ENCODE measurements at places on chromosomes 12 and 14.

DNA sequence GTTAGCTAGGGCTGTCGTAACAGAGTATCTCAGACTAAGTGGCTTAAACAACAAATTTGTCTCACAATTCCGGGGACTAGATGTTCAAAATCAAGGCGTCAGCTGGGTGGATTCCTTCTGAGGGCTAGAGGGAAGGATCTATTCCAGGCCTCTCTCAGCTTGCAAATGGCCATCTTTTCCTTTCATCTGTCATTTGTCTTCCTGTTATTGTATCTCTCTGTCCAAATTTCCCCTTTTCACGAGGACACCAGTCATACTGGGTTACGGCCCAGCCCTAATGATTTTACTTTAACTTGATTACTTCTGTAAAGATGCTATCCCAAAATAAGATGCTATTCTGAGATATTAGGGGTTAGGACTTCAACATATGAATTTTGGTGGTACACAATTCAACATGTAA is 119.0 kb upstream of the CPSF6 start:
- no peak for DNase-seq

DNA sequence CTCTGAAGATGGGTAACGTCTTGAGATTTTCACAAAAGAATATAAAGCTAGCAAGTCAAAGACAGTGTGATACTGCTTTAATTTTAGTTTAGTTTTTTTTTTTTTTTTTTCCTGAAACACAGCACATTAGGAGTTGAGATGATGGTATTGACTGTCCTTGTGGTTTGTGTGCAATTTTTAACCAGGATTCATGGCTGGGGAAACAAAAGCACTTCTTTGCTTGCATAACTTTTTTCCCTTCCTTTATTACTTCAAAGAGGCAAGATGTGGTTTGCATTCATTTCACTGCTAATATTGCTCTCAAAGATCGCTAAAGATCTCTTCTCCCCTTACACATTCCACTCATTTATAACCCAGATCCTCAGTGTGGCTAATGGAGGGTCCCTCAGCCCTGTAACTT is 157.1 kb upstream of the PZP start:
- DNase-seq = no peak

DNA sequence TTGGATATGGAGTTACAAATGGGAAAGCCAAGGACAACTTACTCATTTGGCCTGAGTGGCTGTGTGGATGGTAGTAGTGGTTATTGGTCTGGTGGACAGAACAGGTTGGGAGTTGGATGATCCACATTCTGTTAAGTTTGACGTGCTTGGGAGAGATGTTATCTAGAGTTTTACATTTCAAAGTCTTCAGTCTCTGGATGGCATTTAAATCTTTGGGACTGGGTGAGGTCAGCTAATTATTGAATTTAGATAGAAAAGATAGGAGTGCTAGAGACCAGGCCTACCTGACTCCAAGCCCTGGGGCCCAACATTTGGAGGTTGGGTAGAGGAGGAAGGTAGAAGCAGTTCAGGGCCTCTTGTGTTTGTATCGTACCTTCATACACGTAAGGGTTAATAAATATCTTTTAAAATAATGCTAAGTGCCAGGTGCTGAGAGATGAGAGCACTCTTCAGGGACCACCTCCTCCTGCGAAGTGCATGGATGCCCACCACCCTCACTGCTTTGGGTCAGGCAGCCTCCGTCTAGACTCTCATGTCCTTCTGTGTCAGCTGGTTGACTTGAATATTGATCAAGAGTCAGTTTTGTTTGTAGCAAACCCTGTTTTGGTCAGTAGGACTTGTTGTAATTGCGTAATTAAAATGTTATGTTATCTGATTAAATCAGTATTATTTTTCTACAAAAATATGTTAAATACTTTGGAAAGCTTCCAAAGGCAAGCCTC is 460.4 kb upstream of the RGS6 start:
- DNase-seq = no peak

DNA sequence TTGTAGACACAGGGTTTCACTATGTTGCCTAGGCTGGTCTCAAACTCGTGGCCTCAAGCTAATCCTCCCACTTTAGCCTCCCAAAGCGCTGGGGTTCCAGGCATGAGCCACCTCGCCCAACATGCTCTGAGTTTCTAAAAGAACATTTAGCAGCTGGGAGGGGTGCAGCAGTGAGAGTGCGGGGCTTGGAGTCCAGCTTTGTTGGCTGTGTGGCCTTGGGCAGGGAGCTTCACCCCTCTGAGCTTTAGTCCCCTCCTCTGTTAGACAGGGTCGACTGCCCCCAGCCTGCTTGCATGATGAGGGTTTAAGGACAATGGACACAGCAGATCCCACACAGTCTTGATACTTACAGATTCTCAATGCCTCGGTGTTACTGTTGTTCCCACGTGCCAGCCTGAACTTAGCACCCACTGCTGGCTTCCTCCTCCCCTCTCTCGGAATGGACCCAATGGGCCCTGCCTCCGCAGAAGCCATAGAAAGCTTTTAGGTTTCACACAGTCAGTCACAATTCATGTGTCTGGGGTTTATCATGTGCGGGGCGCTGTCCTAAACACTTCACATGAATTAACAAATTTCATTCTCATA is 54.6 kb downstream of the PSMA6 start:
- no peak for DNase-seq

DNA sequence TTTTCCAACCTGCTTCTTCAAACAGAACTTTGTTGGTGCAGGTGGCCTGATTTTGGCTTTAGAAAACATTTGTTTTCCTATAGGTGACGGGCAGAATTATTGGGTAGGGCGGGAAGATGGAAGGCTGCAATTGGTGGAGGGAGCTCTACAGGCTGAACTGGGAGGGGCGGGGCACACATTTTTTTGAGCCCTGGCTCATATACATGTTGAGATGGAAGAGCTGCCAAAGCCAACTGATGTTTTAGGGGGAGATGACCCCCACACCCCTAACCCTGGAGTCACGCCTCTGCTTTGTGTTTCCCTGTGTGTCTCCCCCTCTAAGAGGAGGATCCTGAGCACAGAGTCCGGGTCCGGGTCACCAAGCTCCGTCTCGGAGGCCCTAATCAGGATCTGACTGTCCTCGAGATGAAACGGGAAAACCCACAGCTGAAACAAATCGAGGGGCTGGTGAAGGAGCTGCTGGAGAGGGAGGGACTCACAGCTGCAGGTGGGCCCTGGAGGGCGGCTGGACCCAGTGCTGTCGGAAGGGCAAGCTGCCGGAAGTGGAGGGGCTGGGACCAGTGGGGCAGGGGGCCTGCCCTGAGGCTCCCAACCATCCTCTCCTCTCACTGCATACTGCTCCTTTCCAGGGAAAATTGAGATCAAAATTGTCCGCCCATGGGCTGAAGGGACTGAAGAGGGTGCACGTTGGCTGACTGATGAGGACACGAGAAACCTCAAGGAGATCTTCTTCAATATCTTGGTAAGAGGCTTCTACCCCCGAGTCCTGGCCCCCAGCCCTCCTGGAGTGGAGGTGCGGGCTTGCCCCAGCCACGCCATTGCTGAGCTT is 18.6 kb downstream of the AGAP2 start:
- no peak for DNase-seq

DNA sequence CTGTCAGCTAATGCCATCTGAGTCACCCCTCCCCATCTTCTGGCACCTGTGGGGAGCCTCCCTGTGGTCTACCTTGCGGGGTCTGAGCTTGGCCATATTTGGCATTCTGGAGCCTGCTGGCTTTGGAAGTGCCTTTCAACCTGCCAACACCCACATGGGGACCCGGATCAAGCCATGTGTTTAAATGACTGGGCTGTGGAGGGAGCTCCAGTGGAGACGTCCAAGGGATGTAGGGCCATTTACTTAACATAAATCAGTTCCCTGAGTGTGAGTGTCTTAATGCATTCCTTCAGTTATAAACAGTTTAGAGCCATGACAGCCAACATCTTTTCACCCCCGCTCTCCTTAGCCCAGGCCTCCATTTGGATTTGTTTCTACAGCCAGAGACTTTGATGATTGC is 22.0 kb downstream of the CACNA1C start:
- no peak for DNase-seq

GRCh38 chr14:95025218-95025617 is 132.1 kb downstream of the DICER1 start:
- DNase-seq = no peak

- DNase-seq = no peak
Observed at GRCh38 chr12:48419116-48419935, 53.0 kb upstream of the ANP32D start.

DNA sequence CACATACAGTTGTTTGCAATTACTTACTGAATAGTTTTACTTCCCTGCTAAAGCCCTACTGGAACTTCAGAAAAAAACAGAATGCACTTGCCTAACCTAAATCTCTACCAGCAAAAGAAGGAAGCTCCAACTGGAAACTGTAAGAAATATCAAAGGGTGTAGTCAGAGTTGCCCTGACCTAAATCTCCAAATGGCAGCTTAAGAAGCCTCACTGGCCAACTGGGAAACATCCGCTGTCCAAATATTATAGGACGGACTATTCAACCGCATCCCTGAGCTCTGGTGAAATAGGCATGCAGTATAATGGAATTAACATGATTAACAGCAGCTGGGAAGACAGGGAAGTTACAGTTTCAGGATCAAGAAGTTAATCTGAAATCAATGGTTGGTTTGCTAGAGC is 24.3 kb downstream of the ANAPC7 start:
- no peak for DNase-seq

DNA sequence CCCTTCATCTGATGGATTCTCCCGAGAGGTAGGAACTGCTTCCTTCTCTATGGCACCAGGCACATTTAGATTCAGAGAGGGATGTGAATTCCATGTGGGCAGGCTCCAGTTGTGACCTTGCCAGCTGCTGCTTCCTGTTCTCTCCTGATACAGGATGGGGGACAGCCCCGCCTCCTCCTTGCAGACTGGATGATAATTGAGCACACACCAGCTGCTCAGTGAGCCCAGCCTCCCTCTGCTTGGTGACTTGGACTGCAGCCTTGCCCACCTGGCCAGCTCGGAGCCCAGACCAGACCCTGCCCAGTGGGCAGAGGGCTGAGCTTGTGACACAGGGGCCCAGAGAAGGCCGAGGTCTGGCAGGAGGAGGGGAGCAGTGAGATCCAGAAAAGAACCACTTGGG is 90.2 kb downstream of the CALM1 start:
- DNase-seq = no peak

DNA sequence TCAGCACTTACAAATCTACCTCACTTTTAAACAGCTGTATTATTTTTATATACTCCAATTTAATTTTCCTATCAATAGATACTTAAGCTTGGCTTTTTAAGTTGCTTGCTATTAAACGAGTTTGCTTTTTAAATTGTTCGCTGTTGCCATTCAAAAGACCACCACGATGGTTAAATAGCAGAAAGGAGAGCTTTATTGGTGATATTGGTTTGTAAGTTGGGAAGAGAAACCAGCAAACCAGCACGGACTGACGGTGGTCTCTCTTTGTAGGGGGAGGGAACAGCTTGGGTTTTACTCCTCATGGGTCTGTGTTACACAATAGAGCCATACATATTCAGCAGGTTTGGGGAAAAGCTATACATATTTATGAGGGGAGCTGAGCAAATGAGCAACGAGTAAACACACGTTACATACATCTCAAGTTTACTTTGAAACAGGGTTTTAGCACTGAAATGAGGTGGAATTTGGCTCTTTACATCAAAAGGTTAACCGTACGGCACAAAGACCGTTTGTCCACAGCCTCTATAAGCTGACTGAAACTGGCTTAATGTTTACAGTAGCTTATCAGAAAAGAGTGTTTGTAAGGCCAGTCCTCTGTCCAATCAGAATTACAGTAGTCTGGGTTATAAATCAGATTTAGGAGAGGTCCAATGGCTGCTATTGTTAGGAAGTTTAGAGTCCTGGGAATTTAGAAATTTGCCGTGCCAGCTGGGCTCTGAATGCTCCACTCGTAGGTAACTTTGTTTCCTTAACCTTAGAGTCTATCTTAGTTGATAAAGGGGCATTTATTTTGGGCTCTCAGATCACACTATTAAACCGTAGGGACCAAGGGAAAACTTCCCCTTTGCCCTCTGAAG is 69.7 kb upstream of the DHRS4 start:
- no peak for DNase-seq

DNA sequence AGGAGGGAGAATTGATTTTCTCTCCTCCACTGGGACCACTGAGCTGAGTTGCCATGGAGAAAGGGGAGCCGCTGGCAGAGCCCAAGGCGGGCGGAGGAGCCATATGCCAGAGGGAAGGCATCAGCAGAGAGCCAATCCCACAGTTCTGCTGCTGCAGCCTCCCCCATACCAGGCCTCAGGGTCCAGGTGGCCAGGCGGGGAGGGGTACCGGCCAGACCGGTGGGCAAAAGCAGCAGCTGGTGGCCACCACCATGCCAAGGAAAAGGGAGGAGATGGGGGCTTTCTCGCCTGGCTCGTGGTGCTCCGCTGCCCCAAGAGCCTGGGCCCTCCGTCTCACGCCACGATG is 72.8 kb downstream of the PITPNM2 start:
- no peak for DNase-seq

- DNase-seq = no peak
Observed at GRCh38 chr12:73180734-73181133, 908.6 kb downstream of the TRHDE start.

DNA sequence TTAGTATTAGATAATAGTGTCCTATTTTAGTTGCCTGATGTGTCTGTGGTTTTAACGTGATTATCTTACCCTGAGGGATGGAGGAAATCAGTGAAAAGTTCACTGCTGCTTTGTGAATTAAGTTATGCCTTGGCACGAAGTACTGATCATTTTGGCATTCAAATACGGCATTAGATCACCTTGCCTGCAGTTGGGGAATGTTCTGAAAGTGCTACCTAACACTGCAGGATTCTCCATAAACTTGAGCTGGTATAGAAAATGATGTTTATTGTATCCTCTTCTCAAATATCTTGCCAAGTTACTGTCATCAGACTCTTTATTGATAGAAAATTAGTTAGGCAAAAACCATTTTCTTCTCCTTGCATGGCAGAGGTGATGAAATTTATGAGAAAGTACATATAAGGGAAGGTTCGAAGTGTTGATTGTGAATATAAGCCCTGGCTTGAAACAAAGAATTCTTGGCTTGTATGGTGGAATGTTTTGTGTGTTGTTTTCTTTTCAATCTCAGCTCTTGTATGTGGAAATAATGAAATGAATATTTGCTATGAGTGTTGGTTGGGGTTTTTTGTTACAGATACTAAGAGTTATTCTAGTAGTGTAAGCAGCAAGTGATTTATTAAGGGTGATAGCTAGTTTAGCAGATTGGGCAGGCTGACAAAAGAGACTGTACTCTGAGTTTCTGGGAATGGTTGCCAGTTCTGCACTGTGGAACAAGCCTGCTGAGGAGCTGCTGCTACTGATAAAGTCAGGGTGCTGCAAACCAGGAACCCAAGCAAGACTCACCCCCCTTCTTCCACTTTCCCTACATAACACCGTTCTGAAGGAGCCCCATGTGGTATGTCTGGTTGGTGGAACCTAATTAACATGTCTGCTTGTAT is 448.3 kb downstream of the PCNX1 start:
- no peak for DNase-seq

DNA sequence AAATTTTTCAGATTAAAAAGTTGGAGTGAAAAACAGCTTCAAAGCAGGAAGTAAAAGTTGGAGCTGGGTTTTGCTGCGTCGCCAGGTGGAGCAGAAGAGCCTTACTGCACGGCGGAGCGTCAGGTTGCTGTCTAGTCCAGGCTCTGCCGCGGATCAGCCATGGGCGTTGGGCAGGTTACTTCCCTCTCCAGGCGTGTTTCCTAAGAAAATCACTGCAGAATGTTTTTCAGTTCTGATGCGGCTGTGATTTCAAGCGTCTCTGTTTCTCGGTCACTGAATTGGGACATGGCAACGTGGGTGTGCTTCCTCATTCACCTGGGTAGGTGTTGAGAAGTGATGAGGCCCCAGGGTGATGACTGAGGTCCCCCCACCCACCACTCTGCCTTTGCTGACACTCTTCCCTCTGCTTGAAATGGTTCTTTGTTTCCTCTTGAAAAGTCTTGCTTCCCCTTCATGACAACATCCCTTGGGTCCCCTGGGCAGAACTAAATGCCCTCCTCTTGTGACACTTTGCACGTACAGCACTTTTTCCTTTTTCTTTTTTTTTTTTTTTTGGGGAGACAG is 7.6 kb downstream of the EVL start:
- no peak for DNase-seq

Measured in NCI-H1048 (cell line).